ENCODE measurements at places on chromosomes 13 and 19. TPM values are rescaled to one million over a fixed set of nuclear protein-coding genes. Genes with fewer than 3 reads are reported as not detected.
A peak's percentile ranks its signal among the peaks of the same experiment; 100 is the strongest.

The LRRC63 gene
- not detected for total RNA-seq

The GRK1 gene
- 0.85 TPM for total RNA-seq

- H3K27ac ChIP-seq: peak overlapping the region; percentile 73
- H3K27me3 ChIP-seq: no peaks in the 10 kb centered on the region
- peaks cover 38% of the 10 kb centered on the region for H3K4me1 ChIP-seq
- no peak for DNase-seq
- no peaks in the 10 kb centered on the region for H3K36me3 ChIP-seq
- H3K4me3 ChIP-seq: no peak overlapping the region
These were observed 30.9 kb downstream of the RASA3 start for GRCh38 chr13:114101358-114102130.

DNA sequence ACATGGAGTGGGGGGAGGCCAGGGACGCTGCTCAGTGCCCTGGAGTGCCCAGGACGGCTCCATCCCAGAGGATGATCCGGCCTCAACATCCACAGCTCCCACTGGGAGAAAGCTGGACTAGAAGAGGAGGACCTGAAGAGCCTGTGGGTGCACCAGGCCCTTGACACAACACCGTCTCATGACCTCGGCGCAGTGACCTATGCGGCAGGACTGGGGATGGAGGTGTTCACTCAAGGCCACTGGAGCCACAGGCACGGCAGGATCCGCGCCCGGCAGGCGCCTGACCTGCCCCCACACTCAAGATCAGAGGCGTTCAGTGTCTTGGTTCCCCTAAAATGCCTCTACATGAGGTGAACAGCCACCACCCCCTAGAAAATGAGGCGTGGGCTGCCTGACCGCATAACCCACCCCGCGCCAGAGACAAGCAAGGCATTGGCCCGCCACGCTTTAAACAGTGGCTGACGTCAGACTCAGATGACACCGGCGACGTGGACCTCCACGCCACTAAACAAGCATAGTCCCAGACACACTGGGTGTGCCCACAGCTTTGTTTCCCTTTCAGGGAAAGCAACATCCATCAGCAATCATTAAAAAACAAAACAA is 8.0 kb downstream of the SGTA start:
- no peaks in the 10 kb centered on the region for H3K27me3 ChIP-seq
- DNase-seq: no peak
- H3K36me3 ChIP-seq: no peaks in the 10 kb centered on the region
- H3K4me1 ChIP-seq: peaks cover 89% of the 10 kb centered on the region

DNA sequence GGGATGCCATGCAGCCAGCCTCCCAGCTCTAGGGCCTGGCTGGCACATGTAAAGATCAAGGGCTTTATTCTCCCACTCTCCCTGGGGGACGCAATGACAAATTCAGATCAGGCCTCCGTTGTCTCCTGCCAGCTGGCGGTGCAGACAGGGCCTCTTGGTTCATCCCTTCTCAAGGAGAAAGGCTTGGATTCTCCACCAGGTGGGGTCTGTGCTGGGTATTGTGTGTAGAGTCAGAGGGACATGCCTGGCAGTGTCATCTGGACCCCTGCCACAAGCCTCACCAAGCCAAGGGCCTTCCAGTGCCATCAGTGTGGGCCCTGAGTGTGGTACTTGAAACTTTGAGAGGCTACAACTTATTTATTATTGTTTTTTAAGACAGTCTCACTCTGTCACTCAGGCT is 8.4 kb upstream of the PTPRS start:
- no peak overlapping the region for H3K27ac ChIP-seq
- no peak overlapping the region for H3K4me3 ChIP-seq
- H3K4me1 ChIP-seq: no peaks in the 10 kb centered on the region
- H3K36me3 ChIP-seq: no peaks in the 10 kb centered on the region
- DNase-seq: no peak
